Activated CD8-positive, alpha-beta memory T cell treated with anti-CD3 and anti-CD28 coated beads, Interleukin-2, amount 10 ng/mL, durations not matched to agents 7 days and 5 days (primary cell): ENCODE measurements at places on chromosomes 16 and 17. TPM values are rescaled to one million over a fixed set of nuclear protein-coding genes. Genes with fewer than 3 reads are reported as not detected.

BAIAP3 gene
- total RNA-seq: 0.53 TPM

- no peak overlapping the region for H3K27ac ChIP-seq
- H3K36me3 ChIP-seq: no peaks in the 10 kb centered on the region
- H3K4me1 ChIP-seq: no peaks in the 10 kb centered on the region
- H3K4me3 ChIP-seq: no peak overlapping the region
- peaks cover 4% of the 10 kb centered on the region for H3K27me3 ChIP-seq
- no peak for DNase-seq
Measured at GRCh38 chr17:32283745-32284201, 18.1 kb downstream of the RHBDL3 start.

HOXB2 gene
- 17.5 TPM for total RNA-seq

- peaks cover 26% of the 10 kb centered on the region for H3K36me3 ChIP-seq
- peak; percentile 79 for DNase-seq
- peak overlapping the region; percentile 93 for H3K27ac ChIP-seq
- H3K4me3 ChIP-seq: peak overlapping the region; percentile 92
Measured at GRCh38 chr16:79598348-79599181, 2.0 kb downstream of the MAF start.

DNA sequence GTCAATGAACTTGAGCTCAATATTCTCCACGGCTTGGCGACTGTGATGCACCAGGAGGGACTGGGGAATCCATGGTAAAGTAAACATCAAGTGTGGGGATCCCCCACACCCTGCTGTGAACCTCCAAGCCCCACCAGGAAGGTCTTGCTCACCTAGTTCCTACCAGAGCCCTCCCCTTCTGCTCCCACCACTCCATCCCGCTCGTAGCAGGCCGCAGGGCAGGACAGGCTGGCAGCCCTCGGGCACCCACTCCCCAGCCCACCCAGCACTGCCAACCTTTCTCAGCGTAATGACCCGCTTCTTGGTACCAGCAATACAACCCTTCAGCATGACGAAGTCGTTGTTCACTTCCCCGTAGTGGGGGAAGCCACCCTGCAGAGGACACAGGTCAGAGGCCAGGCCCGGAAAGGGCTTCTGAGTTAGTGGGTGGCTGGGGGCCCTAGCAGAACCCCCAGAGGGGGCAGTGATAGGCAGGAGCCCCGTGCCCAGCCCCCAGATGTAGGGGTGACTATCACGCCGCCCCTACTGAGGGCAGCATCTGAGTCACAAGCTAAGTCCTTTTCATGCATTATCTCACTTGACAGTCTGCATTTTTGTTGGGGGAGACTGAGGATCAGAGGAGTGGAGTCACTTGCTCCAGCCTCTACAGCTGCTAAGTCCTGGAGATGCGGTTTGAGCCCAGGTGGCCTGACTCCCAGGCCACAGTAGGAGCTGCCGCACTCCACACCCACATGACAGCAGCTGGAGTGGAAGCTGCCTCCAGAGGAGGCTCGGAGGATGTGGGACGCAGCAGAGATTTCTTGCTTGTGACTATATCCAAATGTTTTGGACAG lies 2.8 kb upstream of the MSRB1 start:
- no peak overlapping the region for H3K4me3 ChIP-seq
- no peak for DNase-seq
- peaks cover 26% of the 10 kb centered on the region for H3K4me1 ChIP-seq
- no peak overlapping the region for H3K27ac ChIP-seq

MT1G gene
- total RNA-seq: 2.8 TPM

NPIPB6 gene
- total RNA-seq: 2.0 TPM

DNA sequence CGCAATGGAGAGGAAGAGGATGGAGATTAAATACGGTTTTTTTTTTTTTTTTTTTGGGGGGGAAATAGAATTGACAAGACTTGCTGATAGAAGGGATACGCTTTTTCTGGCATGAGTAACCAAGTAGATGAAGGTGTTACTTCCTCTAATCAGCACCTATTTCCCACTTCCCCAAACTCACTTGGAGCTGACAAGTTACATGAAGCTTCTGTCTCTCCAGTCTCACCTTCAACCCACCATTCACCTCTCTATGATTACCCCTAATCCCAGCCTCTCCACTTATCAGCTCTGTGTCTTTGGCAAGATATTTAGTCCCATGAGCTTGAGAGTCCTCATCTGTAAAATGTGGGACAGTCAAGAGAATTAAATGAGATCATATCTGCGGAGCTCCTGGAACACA lies 185.9 kb upstream of the HS3ST3A1 start:
- no peak overlapping the region for H3K27ac ChIP-seq
- no peaks in the 10 kb centered on the region for H3K4me1 ChIP-seq
- no peaks in the 10 kb centered on the region for H3K27me3 ChIP-seq
- H3K36me3 ChIP-seq: no peaks in the 10 kb centered on the region

GRCh38 chr17:40935624-40936023 lies 1.8 kb downstream of the KRT23 start:
- no peaks in the 10 kb centered on the region for H3K36me3 ChIP-seq
- no peak overlapping the region for H3K27ac ChIP-seq
- H3K4me1 ChIP-seq: no peaks in the 10 kb centered on the region
- DNase-seq: no peak

GRCh38 chr17:33292981-33293867 lies at the start of gene ASIC2:
Gene ASIC2, minus strand, starts transcription at chr17:33293295.
- H3K4me3 ChIP-seq: no peak within 1 kb of the TSS
- peaks cover 8% of the 10 kb centered on the region for H3K4me1 ChIP-seq
- no peak within 1 kb of the TSS for H3K27ac ChIP-seq
- DNase-seq: no peak
- H3K36me3 ChIP-seq: no peaks in the 10 kb centered on the region
- H3K27me3 ChIP-seq: peaks cover 47% of the 10 kb centered on the region

DNA sequence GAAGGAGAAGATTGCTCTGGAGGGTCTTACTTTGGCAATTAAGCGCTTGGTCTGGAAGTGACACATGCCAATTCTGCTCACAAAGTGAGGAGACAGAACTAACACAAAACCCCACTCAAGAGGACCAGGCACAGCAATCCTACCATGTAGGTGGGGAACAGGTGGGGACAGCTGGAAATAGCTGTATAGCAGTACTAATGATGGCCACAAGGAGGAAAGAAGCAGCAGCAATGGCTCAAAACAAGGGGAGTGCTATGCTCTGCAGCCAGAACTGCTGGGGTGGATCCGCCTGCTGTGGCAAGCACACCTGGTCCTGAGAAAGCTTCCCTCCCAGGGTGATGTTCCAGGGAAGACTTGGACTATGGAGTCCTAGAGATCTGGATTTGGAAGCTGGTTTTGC lies 17.0 kb upstream of the TMEM132E start:
- H3K4me1 ChIP-seq: no peaks in the 10 kb centered on the region
- H3K36me3 ChIP-seq: no peaks in the 10 kb centered on the region
- no peak overlapping the region for H3K27ac ChIP-seq
- peaks cover 19% of the 10 kb centered on the region for H3K27me3 ChIP-seq
- no peak for DNase-seq

- H3K36me3 ChIP-seq: peaks cover 2% of the 10 kb centered on the region
- DNase-seq: no peak
- H3K27ac ChIP-seq: no peak overlapping the region
- peaks cover 29% of the 10 kb centered on the region for H3K4me1 ChIP-seq
Measured at GRCh38 chr17:58378733-58379510, 26.9 kb upstream of the SUPT4H1 start.

GP1BA gene
- total RNA-seq: not detected

DNA sequence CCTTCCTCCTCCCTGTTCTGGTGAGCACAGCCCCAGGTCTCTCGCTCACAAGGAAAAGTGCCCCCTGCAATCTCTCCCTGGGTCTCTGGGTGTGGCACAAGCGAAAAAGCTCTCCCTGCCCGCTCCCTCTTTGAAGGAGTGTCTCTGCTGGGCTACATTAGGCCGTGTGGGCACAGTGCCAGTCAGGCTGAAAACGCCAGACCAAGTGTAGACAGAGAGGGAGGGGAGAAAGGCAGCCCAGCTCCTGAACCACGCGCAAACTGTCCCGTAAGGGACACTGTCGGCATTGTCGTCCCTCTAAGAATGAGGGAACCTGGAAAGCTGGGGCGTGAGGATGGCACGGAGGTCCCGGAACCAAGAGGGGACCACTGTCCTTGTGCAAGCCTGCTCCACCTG lies 3.9 kb downstream of the SMIM5 start:
- no peaks in the 10 kb centered on the region for H3K27me3 ChIP-seq
- H3K4me1 ChIP-seq: no peaks in the 10 kb centered on the region
- H3K36me3 ChIP-seq: no peaks in the 10 kb centered on the region
- H3K27ac ChIP-seq: no peak overlapping the region
- no peak for DNase-seq

LITAFD gene
- total RNA-seq: not detected

- peak overlapping the region; percentile 82 for H3K4me3 ChIP-seq
- no peaks in the 10 kb centered on the region for H3K27me3 ChIP-seq
- peak; percentile 82 for DNase-seq
- peak overlapping the region; percentile 81 for H3K27ac ChIP-seq
- H3K36me3 ChIP-seq: no peaks in the 10 kb centered on the region
Measured at GRCh38 chr17:37490022-37490587, 414 bp downstream of the DUSP14 start.

DNA sequence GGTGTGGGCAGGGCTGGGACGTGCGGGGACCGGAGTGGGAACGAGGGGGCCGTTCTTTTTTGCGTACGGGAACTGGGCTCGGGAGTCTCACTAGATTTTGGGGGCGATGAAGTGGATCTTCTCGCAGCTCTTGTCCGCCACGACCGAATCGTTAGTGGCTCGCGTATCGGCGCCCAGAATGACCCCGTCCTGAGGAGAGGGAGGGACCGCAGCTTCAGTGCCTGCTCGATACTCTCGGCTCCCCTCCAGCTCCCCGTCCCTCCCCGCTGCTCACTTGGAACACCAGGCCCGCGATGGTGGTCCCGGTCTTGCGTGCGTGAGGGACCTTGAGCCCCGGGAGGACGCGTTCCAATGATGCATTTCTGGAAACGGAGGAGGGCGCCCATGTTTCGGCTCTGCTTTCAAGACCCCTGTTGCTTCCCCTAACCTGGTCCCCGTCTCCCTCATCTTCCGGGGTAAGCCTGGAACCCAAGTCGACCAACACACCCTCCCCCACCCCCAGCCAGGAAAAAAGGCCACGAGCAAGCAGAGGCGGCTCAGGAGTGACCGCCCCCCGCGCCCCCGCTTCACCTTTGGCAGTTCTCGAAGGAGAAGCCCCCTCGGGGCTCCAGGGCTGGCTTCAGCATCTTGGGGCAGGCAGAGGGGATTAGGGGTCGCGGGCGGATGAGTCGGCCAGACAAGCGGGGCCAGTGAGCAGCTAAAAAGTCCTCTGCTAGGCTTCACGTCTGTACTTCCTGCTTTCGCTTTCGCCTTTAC lies at the start of gene PSMB10:
PSMB10 (minus strand) TSS at position 727 of the 756 bp plus-strand sequence; CDS start at position 626, 101 bp downstream.
- peak within 1 kb of the TSS; percentile 98 for H3K27ac ChIP-seq
- H3K4me3 ChIP-seq: peak within 1 kb of the TSS; percentile 99
- peaks cover 39% of the 10 kb centered on the region for H3K4me1 ChIP-seq
- no peak for DNase-seq

GRCh38 chr17:49344914-49345313 lies 17.1 kb downstream of the ZNF652 start:
- H3K36me3 ChIP-seq: peaks cover 25% of the 10 kb centered on the region
- H3K27ac ChIP-seq: no peak overlapping the region
- H3K4me1 ChIP-seq: peaks cover 73% of the 10 kb centered on the region
- H3K27me3 ChIP-seq: no peaks in the 10 kb centered on the region
- no peak overlapping the region for H3K4me3 ChIP-seq

TBX6 gene
- total RNA-seq: 2.0 TPM

- no peak overlapping the region for H3K27ac ChIP-seq
- no peak for DNase-seq
- H3K4me1 ChIP-seq: peaks cover 17% of the 10 kb centered on the region
- no peak overlapping the region for H3K4me3 ChIP-seq
Measured at GRCh38 chr17:39014044-39014794, 47.0 kb upstream of the FBXO47 start.

- H3K36me3 ChIP-seq: peaks cover 4% of the 10 kb centered on the region
- no peak for DNase-seq
- H3K27me3 ChIP-seq: peaks cover 25% of the 10 kb centered on the region
- H3K27ac ChIP-seq: no peak overlapping the region
- no peak overlapping the region for H3K4me3 ChIP-seq
Measured at GRCh38 chr17:11240041-11240840, 772 bp upstream of the SHISA6 start.

CHST5 gene
- not detected for total RNA-seq

DNA sequence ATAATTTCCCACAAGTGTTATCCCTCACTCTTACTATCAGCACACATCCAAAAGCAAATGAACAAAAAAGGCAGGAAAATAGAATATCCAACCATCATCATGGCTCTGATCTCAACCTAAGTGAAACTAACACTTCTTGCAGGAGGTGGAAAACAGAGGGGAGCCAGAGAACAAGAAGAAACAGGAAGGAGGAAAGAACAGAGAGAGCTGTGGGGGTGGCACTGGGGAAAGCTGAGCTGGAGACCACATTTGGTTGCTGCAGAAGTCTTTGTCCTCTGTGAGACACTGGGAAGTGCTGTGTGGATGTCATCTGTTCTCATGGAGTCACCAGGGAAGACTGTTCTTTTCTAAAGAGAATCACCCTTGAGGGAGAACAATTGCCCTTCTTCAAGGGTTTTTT lies 34.7 kb downstream of the GRB7 start:
- DNase-seq: no peak
- peak overlapping the region; percentile 38 for H3K4me3 ChIP-seq
- peaks cover 55% of the 10 kb centered on the region for H3K36me3 ChIP-seq

GRCh38 chr16:86865851-86866662 lies 287.7 kb downstream of the FOXL1 start:
- H3K4me3 ChIP-seq: no peak overlapping the region
- no peak overlapping the region for H3K27ac ChIP-seq
- DNase-seq: no peak
- H3K36me3 ChIP-seq: no peaks in the 10 kb centered on the region
- H3K27me3 ChIP-seq: no peaks in the 10 kb centered on the region

GRCh38 chr17:64574646-64575045 lies 67.9 kb downstream of the CEP95 start:
- no peak for DNase-seq
- no peaks in the 10 kb centered on the region for H3K27me3 ChIP-seq
- H3K27ac ChIP-seq: no peak overlapping the region
- peaks cover 19% of the 10 kb centered on the region for H3K36me3 ChIP-seq
- H3K4me3 ChIP-seq: no peak overlapping the region
- H3K4me1 ChIP-seq: peaks cover 18% of the 10 kb centered on the region

DNA sequence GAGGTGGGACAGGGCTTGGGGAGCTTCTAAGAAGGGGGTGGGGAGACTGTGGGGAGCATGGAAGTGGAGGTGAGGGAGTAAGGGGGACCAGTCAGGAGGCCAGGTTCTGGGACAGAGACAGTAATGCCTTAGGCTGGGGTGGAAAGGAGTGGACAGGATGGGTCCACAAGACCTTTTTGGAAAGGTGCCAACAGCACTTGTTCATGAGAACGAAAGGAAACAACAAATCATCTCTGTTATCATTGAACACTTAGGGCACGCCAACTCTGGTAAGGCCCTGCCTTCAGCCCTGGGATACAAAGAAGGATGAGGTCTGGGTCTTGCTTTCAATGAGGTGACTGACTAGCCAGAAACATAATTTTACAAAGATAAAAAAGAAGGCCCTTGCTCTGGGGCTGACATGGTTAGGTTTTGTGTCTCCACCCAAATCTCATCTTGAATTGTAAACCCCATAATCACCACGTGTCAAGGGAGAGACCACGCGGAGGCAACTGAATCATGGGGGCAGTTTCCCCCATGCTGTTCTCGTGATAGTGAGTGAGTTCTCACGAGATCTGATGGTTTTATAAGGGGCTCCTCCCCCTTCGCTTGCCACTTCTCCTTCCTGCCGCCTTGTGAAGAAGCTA lies 113.8 kb downstream of the SLC39A11 start:
- H3K36me3 ChIP-seq: no peaks in the 10 kb centered on the region
- no peak overlapping the region for H3K27ac ChIP-seq
- no peak overlapping the region for H3K4me3 ChIP-seq
